AG20443 (cell line): ENCODE measurements at places on chromosomes 4 and X.

GRCh38 chrX:39335513-39336235 is 534.4 kb downstream of the MID1IP1 start:
- no peak for DNase-seq

DNA sequence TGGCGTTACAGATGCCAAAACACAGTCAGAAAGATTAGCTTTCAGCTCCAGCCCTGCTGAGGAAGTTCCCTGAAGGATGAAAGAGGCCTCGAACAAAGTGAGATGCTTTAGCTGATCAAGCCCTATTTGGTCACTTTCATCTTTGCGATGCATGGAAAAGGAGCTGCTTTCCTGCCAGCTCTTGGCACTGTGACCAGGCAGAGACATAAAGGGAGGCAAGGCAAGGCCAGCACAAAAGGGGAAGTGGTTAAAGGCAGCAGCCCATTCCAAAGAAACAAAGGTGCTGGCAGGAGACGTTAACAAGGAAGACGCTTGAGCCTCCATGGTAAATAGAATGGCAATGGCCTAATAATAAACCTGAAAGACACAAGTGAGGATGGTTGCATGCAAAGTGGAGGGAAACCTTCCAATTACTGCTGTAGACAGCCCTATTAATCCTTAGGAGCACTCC is 617.1 kb upstream of the INTU start:
- DNase-seq, result no peak

DNA sequence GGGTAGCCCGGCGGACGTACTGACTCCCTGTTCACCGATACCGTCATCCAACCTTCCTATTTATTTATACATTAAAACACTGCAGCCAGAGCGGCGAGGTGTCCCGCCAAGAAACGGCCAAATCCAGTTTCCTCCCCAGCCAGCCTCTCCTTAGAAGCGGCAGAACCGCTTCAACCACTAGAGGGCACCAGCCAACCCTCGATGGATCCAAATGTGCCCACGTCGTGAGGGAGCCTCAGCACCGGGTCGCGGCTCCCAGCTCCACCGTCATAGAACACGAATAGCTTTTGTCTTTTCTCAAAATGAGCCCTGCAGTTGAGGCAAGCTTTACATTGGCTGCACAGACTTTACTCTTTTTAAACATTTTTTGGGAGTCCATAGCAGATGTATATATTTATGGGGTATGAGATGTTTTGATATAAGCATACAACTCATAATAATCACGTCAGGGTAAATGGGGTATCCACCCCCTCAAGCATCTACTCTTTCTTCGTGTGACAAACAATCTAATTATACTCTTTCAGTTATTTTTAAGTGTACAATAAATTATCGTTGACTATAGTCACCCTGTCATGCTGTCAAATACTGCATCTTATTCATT is 13.0 kb upstream of the HELT start:
- peak; percentile 90 for DNase-seq

GRCh38 chr4:6182376-6183280 is 17.7 kb downstream of the JAKMIP1 start:
- DNase-seq, result no peak
